Adrenal gland (tissue), 19 donors: ENCODE measurements at places on chromosomes 6 and 20.

DNA sequence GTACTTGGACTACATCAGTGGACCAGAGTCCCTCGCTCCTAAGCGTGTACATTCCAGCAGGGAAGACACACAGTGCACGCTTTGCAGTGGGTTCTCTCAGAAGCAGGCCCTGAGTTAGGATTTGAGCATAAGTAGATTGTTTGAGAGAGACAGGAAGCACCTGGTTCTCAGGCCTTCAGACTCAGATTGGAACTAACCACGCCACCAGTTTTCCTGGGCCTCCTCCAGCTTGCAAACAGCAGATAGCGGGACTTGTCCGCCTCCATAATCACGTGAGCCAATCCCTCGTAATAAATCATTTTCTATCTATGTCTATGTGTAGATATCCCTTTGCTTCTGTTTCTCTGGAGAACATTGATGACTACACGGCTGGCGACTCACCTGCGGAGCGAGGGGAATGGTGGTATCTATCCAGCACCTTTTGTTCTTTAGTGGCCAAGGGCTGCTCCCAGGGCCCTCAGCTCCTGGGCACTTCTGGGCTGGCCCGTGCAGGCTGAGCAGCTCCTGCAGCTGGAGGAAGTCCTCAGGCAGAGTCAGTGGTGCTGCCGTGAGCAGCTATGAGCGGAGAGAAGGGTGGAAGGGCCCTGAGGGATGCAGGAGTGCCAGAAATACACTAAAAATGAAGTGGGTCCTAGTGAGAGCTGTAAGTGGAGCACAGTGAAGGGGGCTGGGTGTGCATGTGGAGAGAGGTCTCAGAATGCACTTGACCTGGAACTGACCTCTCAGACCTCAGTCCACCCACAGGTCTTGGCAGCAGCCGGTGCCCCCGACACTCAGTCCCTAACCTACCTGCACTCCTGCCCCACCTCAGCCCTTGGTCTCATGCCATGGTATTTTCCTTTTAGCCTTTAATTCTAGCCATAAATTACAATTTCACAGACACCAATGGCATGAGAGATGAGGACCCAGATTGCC lies 76.9 kb downstream of the STK35 start:
- no peak overlapping the region for H3K27ac ChIP-seq
- no peak for DNase-seq
- no peaks in the 10 kb centered on the region for H3K4me1 ChIP-seq

DNA sequence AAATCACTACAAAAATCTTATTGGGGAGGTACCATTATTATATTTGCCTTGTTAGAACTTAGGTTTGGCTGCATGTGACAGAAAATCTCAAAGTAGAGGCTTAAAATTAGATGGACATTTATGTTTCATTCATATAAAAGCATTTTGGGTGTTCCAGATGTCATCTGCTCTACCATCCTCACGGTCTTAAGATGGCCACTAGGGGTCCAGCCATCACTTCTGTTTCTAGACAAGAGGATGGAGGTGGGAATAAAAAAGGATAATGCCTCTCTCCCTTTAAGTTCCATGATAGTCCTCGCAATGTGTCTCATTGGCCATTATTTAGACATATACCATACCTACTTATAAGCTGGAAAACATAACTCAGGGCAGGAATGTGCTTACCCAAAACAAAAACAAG lies 929.5 kb downstream of the KIF16B start:
- no peaks in the 10 kb centered on the region for H3K4me1 ChIP-seq
- no peak overlapping the region for H3K4me3 ChIP-seq
- no peak for DNase-seq
- H3K27ac ChIP-seq: no peak overlapping the region
- H3K36me3 ChIP-seq: no peaks in the 10 kb centered on the region

- no peak overlapping the region for H3K4me3 ChIP-seq
- no peak for DNase-seq
- no peaks in the 10 kb centered on the region for H3K36me3 ChIP-seq
- H3K27ac ChIP-seq: no peak overlapping the region
- no peaks in the 10 kb centered on the region for H3K4me1 ChIP-seq
These were observed 15.5 kb downstream of the MYBL2 start for GRCh38 chr20:43682446-43682845.

GRCh38 chr6:43658161-43658560 lies 13.3 kb downstream of the RSPH9 start:
- DNase-seq: no peak
- no peaks in the 10 kb centered on the region for H3K4me1 ChIP-seq
- H3K4me3 ChIP-seq: no peak overlapping the region

DNA sequence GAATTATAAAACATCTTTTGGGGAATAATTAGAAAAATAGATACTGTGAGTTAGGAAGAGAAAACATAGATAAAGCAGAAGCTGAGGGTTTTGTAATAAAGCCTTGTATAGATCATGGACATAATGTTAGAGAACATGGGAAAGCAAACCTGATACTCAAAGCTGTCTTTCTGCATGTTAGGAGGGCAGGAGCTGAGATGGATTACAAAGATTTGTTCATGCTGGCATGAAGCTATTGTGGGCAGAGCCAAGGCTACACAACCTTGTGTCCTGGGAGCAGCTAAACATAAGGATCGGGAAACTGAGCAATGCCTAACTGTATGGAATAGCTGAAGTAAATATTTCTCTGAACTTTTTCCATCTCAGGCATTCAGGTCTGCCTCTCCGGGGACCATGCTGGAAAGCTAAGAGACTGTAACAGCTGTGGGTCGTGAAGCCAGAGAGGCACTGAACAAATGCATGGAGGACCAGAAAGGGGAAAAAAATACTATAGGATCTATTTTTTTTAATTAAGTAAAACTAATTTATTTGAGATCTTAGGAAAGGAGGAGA lies 28.2 kb upstream of the CNKSR3 start:
- no peak overlapping the region for H3K27ac ChIP-seq
- no peaks in the 10 kb centered on the region for H3K27me3 ChIP-seq
- no peaks in the 10 kb centered on the region for H3K4me1 ChIP-seq
- no peaks in the 10 kb centered on the region for H3K36me3 ChIP-seq

DNA sequence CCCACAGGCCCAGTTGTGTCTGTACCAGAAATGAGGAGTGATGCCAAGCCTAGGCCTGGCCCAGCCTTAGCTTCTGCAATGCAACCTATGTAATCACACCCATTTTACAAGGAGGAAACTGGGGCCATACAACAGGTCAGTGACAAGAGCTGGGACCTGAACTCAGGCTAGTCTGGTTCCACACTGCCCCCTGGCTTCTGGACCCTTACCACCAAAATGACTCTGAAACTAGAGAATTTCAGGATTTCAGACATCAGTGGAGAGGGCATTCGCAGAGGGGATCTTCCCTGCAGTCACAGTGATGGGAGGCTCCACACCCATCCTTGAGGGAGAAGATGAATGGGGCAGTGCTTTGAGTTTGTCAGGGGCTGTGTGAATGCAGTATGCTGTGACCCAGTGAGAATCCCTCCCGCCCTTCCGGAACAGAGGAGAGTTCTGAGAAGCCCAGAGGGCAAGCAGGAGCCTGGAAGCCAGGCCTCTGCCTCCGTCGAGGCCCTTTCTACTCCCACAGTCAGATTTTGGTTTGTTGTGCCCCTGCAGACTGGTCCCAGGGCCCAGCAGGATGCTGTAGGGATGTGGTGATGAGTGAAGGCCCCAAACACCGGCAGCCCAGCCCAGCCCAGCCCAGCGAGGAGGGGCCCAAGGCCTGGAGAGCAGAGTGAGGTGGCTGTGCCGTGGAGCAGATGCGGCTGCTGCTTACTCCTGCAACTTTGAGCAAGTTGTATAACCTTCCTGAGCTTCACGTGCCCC lies 48.1 kb upstream of the MYL9 start:
- peaks cover 60% of the 10 kb centered on the region for H3K4me1 ChIP-seq
- no peak for DNase-seq
- H3K36me3 ChIP-seq: peaks cover 21% of the 10 kb centered on the region
- no peaks in the 10 kb centered on the region for H3K27me3 ChIP-seq
- peak overlapping the region; percentile 7 for H3K27ac ChIP-seq

GRCh38 chr6:16706911-16707783 lies 54.1 kb downstream of the ATXN1 start:
- no peaks in the 10 kb centered on the region for H3K36me3 ChIP-seq
- H3K4me1 ChIP-seq: peaks cover 27% of the 10 kb centered on the region
- DNase-seq: no peak
- no peak overlapping the region for H3K4me3 ChIP-seq

DNA sequence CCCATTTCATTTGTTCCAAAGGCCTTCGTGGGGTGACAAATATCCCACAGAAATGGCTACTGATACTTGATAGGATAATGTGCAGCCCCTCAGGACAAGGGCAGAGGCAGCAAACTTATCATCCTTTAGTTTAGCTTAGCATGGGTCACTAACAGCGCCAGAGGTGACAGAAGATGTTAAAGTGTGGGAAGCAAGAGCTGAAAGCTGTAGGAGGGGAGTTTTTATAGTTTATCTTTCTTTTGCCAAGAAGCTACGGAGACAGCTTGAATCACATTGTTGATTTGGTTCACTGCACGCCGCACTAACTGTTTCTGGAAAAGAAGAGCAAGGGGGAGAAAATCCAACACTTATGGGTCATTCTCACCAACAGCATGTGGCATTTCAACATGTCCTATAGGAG lies 773.9 kb upstream of the MMS22L start:
- no peak for DNase-seq
- H3K4me1 ChIP-seq: no peaks in the 10 kb centered on the region
- H3K4me3 ChIP-seq: no peak overlapping the region
- no peaks in the 10 kb centered on the region for H3K36me3 ChIP-seq
- no peak overlapping the region for H3K27ac ChIP-seq

GRCh38 chr6:20180935-20181334 lies 31.3 kb downstream of the MBOAT1 start:
- no peaks in the 10 kb centered on the region for H3K36me3 ChIP-seq
- no peak overlapping the region for H3K4me3 ChIP-seq
- H3K4me1 ChIP-seq: no peaks in the 10 kb centered on the region
- no peak for DNase-seq
